ENCODE measurements at places on chromosomes 2 and 18.

GRCh38 chr18:37967261-37967660 is 401.7 kb upstream of the CELF4 start:
- no peak for DNase-seq

GRCh38 chr18:46623541-46623940 is 33.5 kb downstream of the LOXHD1 start:
- DNase-seq: peak; percentile 26

DNA sequence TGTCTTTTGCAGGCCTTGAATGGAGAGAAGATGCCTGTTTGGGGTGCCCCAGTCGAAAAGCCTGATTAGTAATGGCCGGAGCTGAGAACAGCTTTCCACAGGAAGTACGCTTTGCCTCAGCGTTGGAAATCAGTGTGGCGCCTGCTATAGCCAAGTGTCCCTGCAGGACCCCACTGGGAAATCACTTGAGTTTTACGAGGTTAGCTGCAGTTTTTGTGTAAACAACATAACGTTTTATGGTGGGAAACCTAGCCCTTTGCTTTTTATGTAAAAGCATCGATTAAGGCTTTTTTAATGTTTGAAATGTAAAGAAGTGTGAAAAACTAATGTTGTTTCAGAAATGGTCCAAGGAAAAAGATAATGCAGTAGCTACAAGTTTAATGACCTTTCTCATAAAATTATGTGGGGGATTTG is 234.2 kb downstream of the TTC32 start:
- no peak for DNase-seq

- DNase-seq: no peak
These were observed 308.9 kb upstream of the THUMPD2 start for GRCh38 chr2:40087927-40088326.

- peak; percentile 24 for DNase-seq
These were observed 177.3 kb downstream of the AGAP1 start for GRCh38 chr2:235670974-235671787.

GRCh38 chr2:227856697-227857096 is 14.7 kb upstream of the DAW1 start:
- no peak for DNase-seq

DNA sequence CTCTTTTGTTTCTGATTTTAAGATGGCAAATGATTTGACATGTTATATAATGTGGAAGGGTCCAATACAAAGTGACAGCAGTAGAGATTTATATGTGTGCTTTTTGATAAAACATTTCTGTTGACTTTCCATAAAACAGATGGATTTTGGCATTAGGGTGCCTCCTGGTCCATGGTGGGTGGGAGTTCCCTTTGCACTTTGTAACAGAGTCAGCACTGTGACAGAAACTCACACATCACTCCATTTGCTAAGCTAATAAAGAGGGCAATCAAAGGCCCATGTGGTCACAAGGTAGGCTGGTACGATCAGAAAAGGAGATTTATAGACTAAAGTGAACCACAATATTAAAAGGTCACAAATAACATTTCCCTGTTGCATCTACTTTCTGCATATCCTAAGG is 93.3 kb upstream of the NT5C1B start:
- DNase-seq: no peak

- DNase-seq: no peak
These were observed 666 bp upstream of the STAT1 start for GRCh38 chr2:191014653-191015020.

GRCh38 chr2:230085201-230085600 is 16.5 kb upstream of the SLC16A14 start:
- DNase-seq: no peak

DNA sequence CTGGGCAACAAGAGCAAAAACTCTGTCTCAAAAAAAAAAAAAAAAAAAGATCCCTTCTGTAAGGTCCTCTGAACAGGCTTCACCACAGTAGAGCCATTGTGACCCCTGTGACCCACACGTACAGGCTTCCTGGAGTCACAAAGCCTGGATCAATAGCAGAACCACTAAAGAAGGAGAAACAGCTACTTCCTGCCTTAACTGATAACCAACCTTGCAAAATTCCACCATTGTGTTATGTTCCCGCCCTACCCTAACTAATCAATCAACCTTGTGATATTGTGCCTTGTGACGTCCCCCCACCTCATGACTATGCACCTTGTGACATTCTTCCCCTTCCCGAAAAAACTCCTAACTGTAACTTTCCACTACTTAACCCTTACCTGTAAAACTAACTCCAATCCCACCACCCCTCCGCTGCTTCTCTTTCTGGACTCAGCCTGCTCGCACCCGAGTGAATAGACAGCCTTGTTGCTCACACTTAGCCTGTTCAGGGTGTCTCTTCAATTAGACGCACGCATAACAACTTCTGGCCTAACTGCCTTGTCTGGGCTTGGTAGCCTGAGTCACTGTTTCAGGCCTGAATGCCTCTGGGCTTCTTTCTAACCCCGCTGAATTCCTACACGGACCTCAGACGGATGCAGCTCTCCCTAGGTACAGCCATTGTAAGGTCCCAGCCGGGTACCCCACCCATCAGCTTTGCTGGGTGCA is 13.9 kb downstream of the SCYGR8 start:
- DNase-seq: no peak

DNA sequence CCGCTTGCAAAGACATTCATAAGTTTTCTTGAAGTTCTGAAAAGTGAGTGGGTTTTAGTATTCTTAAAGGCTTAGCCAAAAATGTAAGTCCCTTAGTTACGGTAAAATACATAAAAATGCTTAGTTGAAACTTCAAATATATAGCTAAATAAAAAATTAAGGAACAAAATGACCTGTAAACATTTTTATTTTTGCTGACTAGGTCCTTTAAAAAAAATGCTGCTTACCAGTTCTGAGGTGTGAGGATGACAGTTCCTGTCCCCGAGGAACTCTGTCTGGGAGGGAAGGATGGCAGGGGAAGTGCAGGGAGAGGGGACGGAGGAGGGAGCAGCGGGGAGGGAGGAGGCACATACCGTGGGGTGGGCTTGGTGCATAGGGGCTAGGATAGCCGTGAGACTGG is 102.8 kb upstream of the BCL2L11 start:
- DNase-seq: no peak

- DNase-seq: no peak
These were observed 83.9 kb downstream of the RTP5 start for GRCh38 chr2:241953324-241953928.

DNA sequence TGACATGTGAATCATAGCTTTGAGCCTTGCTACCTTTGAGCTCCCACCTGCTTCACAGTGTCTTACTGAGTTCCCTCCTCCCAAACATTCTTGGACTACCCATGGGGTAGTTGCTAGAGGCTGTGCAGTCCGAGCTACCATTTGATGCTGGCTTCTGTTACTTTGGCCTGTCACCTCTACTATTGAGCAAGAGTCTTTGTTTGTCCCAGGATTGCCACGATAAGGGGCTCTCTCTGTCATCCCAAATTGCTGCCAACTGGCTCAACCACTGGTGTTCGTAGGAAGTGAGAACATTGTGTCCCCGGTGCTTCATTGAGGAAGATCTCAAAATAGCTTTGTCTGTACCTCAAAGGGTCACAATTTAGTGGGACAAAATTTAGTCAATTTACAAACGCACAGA is 59.1 kb upstream of the PAX8 start:
- DNase-seq: no peak

DNA sequence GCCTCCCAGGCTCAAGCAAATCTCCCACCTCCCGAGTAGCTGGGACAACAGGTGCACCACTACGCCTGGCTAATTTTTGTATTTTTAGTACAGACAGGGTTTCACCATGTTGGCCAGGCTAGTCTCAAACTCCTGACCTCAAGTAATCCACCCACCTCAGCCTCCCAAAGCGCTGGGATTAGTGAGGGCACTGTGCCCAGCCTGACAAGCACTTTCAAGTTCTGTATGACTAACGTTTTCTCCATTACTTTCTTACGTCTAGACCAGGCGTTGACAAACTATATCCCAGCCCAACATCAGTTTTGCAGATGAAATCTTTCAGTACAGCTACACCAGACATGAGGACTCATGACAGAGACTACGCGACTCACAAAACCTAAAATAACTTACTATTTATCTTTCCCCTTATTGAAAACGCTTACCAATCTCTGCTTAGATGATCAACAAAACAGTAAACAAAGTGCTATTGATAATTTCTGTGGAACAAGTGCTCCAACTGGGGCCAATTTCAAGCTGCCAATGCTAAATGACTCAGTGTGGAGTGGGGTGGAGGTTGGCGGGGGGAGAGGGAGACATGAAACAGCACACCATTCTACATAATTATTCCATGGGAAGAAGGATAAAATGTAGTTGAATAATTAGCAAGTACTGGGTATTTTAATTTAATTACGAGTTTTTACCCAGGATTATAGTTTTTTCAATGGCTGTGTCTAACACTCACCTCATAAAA is 59.1 kb downstream of the SAP130 start:
- no peak for DNase-seq

Data from iPS-NIHi11 (cell line).